Ecto neural progenitor cell (in vitro differentiated cells): ENCODE measurements at places on chromosomes 1 and 21.

DNA sequence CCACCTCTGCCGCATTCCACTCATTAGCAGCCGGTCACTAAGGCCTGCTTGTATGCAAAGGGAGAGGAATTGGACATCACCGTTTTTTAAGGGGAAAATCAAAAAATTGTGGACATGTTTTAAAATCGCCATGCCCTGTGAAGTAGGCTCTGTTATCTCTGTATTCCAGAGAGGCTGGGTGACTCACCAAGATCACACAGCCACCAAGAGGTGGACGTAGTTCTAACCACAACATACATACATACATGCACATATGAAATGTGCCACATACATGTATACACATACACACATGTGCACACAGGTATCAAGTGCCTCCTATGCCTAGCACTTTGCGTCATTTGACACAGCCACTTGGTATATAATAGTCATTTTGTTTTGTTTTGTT lies 16.0 kb upstream of the ZSCAN20 start:
- DNase-seq = no peak

GRCh38 chr1:239098400-239099037 lies 287.8 kb upstream of the CHRM3 start:
- DNase-seq = no peak

DNA sequence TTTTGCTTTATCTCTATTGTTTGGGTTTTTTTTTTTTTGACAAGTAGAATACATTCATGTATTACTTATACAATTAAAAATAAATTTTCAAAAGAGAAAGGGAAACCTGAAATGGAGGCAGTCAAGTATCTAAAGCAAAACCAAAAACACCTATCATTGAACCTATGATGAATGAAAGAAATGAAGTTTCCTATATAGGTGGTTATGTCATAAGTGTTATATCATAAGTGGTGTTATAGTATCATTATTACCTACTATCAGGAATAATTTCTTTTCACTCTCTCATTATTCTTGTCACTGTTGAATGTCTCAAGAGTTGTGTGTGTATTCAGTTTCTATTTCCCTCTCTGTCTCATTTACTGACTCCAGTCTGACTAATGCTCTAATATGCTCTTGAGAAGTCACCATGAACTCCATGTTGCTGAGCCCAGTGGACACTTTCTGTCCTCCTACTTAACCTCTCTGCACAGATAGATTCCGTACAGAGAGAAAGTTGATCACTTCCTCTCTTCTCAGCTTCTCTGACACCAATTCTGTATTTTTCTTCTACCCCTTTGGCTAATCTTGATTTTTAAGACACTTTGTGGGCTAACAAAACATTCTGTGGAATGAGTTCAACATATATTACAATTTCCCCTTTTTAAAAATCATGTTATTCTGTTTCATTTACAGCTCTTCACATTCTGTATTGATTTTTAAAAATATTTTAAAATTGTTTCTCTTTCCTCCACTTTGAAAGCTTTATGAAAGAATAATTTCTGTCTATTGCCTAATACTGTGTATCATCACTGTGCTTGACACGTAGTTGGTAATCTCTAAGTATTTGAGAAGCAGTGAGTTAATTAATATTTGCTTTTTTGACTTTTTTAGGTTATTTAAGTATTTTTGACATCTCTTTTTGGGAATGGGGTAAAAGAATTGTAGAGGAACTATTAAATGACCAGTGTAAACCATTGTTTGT lies 50.1 kb downstream of the RASAL2 start:
- no peak for DNase-seq

- no peak for DNase-seq
Measured at GRCh38 chr1:44422161-44422560, 17.1 kb downstream of the RNF220 start.

DNA sequence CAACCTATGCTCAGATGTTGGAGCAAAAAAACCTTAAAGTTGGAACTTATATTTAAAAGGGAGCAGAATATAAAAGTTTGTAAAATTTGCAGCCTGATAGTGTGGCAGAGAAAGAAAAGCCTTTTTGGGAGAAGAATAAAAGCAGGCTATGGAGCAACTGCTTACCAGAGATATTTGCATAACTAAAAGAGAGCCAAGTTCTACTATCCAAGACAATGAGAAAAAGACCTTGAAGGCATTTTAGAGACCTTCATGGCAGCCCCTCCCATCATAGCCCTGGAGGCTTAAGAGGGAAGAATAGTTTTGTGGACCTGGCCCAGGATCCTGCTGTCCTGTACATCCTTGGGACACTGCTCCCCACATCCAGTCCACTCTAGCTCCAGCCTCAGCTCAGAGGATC lies 312.5 kb upstream of the ZRANB2 start:
- DNase-seq = no peak

GRCh38 chr1:79852004-79852403 lies 845.5 kb upstream of the ADGRL4 start:
- no peak for DNase-seq

GRCh38 chr1:179175011-179175841 lies 54.3 kb downstream of the ABL2 start:
- DNase-seq = no peak

DNA sequence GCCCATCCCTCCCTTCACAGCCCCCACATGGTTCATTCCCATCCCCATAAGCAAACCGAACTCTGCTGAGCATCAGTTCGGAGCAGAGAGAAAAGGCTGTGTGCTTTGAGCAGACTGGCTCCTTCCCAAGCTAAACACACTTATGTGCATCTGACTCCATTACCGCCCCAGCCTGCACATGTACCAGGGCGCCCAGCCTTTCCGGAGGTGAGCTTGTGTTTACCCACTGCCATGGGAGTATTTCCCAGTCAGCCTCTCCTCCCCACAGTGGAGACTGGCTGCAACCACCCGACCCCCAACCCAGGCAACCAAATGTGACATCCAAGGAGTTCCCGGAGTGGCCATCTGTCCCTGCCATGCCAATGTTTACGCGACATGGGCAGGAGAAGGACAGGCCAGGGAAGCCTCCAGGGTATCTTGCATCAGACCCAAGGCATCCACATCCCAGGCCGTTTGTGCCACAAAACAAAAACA lies 9.4 kb downstream of the TIAM1 start:
- no peak for DNase-seq

DNA sequence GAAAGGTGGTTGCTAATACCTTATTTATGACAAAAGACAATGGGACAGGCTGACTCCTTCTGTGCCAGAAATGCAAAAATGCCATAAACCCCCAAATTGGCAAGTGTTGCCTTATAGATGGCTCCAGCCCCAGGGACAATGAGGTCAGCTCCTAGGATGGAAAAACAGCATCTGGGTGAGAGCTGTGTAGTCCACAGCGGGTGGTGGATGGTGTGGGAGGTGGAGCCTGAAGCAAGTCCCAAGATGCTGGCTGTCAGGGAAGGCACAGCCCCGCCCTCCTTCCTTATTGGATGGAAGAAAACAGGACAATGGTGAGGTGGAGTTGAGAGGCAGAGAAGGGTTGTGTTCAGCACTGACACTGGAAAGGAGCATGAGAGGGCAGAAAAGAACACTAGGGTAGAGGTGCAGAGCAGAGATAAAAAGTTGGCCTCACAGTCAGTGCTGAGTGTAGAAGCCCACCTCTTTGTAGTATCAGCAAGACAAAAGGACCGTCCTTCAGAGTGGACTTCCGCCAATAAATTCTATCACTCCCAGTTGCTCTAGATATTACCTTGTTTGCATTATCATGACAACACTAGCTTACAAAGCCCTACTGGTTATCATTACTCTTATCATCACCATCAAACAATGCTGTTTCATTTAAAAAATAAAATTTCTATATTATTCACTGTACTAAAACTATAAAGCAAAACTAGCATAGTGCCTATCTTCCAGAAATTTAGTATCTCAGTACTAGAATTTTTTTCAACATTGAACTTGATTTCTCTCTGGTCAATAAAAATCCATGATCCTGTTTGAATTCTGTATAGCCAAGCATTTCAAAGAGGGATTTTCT lies 3.7 kb upstream of the SDE2 start:
- DNase-seq = peak; percentile 82

- DNase-seq = no peak
Measured at GRCh38 chr21:42242611-42243010, 23.7 kb downstream of the ABCG1 start.

DNA sequence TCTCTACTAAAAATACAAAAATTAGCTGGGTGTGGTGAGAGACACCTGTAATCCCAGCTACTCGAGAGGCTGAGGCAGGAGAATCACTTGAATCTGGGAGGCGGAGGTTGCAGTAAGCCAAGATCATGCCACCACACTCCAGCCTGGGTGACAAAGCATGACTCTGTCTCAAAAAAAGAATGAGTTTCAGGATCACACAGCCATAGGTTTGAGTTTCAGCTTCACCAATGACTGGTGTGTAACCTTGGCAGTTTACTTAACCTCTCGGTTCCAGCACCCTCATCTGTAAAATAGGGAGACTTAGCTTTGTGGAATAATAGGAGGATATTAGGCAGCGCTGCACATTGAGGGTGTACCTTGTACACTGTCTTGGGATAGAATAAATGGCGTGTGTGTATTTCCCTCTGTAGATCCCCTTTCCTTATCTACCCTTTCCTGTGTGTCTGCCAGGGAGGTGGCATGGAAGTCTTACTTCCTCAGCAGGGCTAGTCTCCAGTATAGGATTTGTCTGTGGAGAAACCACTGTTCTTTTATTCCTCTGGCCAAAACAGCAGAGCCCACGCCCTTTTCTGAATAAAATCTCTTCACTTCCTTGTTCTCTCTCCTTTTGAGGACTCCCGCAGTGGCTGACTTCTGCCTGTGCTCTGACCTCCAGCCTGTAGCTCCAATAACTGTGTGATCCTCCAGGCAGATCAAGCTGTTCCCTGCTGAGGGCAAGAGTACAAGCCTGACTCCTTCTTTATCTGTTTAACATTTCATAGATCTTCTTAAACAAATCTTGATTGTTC lies 90.4 kb downstream of the HHAT start:
- no peak for DNase-seq

DNA sequence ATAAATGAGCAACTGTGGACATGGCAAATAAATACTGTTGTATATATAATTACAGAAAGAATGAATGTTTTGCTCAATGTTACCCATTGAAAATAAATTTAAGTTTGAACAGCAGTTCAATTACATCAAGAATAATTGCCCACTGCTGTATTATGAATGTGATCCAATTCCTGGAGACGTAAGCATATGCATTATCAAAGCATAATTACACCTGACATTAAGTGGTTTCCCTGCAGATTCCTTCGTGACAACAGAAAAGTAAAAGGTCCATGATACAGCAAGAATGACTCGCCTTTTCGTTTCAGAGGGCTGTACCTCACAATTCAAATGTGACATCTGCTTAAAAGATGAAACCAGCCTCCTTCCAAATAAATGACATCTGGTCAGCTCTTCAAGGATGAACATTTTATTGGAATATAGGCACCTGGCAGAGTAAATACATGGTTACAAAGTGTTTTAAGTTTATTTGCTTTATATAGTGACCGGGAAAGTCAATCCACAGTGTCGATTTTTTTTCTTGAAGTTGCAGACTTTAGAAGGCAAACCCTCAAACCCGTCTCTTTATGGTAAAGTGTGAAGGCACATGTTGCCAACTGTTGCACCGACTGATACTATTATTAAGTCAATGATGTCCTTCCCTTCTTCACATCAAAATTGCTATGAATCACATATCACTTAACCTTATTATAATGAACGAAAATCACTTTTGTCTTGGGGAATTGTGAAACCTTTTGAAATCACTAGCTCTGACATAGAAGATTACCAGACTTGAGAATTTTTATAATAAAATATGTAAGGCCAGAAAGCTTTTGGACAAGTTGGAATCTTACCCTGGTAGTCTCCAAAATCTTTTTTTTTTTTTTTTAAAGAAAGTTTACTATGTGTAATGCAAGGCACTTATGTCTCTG lies 36.2 kb upstream of the EDEM3 start:
- no peak for DNase-seq
